ENCODE measurements at places on chromosomes 3 and 15.
A peak's percentile ranks its signal among the peaks of the same experiment; 100 is the strongest.

DNA sequence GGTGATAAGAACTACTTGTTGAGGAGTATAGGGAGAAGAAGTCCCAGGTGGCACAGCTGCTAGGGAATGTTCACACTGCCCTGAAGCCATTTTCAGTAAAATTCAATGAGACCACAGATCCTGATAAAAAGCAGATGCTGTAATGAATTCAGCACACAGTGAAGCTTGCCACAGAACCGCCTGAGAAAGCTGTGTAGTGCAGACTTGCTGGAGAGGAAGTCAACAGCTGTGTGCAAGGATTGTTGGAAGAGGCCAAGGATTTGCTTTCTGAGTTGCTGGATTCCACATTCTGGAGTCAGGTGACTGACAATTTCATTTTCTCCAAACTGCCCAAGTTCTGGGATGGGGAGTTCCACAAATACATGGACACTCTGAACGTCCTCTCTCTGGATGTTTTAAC is 70.9 kb downstream of the ANP32A start:
- DNase-seq, result no peak

DNA sequence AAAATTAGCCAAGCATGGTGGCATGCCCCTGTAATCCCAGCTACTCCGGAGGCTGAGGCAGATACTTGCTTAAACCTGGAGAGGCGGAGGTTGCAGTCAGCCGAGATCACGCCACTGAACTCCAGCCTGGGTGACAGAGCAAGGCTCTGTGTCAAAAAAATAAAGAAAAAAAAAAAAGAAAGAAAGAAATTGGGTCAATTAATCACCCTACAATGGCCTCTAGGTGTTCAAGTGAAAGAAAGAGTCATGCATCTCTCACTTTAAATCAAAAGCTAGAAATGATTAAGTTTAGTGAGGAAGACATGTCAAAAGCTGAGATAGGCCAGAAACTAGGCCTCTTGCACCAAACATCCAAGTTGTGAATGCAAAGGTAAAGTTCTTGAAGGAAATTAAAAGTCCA is 44.9 kb upstream of the GSK3B start:
- DNase-seq, result no peak

GRCh38 chr15:43808960-43809678 is 8.7 kb downstream of the HYPK start:
- DNase-seq, result no peak

DNA sequence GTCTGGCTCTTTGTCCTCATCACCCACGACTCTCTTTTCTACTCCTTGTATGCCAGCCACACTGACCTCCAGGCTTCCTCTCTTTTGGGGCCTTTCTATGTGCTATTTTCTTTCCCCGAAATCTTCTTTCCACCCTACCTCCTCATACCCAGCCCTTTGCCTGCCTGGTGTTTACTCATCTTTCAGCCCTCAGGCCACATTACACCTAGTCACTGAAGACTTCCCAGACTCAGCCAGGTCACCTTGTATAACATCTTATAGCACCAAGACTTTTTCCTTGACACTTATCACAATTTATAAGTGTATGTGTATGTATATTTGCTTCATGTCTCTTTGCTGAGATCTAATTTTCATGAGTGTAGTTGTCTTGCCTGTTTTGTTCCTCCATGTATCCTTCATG is 396.4 kb downstream of the NLGN1 start:
- DNase-seq, result no peak

- DNase-seq, result no peak
Measured at GRCh38 chr3:152899306-152899705, 64.4 kb downstream of the P2RY1 start.

DNA sequence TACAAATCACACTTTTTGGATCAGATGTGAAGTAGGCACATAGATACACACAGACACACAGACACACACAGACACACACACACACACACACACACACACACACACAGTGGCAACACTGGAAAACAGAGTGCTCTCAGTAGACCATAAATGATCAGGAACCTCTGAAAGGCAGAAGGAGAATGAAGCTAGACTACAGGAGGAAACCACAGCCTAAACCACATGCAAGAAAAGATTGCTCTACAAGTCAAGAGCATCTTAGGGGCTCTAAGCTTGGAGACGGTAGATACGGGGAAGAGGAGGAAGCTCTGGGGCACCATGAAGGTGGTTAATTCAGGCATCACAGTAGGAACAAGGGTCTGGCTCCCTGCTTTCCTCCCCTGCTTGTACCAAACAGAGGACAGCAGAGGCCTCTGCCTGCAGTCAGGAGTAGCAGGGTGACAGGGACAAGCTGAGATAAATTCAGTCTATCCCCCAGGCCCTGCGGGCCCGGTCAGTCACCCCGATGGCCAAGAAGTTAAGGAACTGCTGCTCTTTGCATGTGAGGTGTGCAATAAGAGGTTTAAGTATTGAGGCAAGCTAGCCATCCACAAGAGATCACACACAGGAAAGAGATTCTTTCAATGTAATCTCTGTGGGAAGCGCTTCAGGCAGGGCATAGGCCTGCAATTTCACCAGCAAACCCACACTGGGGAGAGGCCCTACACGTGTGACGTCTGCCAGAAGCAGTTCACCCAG is 23.5 kb upstream of the ARPIN start:
- peak; percentile 80 for DNase-seq

DNA sequence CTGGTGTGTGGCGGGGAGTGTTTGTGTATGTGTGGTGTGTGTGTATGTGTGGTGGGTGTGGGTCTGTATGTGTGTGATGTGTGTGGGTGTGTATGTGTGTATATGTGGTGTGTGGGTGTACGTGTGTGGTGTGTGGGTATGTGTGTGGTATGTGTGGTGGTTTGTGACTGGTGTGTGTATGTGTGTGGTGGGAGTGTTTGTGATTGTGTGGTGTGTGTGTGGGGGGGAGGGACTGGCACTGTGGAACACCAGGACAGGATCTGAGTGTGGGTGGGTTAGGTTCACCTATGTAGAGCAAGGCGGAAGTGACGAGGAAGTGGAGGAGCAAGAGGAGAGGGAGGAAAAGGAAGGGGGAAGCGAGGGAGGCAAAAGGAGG is 510.8 kb downstream of the SHQ1 start:
- DNase-seq, result no peak

DNA sequence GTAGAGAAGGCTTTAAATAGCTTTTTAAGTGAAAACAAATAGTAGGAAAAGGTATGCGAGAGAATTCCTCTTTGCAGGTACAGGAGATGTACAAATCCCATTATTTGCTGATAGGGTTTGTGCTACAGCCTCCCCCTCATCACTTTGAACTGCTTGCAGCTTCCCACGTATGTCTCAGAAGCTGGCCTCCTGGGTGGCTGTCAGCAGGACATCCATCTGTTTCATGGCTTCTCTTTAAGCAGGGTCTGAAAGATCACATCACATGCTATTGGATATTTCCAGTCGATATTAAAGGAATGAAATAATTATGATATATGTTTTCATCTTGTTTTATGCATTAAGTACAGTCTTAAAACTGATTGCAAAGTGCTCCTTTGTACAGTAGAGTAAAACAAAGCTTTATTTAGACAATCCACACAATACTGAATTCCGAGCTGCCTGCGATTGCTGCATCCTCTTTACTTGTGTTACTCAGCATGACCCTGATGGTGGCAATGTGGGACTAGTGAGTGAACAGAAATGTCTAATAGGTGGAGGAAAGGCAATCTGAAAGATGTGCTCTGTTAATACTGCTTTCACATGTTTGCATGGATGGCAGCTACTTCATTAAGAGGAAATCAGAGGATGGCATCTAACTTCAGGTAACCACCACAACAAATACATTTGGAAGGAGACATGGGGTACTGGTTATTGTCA is 930.6 kb upstream of the SEMA6D start:
- no peak for DNase-seq

DNA sequence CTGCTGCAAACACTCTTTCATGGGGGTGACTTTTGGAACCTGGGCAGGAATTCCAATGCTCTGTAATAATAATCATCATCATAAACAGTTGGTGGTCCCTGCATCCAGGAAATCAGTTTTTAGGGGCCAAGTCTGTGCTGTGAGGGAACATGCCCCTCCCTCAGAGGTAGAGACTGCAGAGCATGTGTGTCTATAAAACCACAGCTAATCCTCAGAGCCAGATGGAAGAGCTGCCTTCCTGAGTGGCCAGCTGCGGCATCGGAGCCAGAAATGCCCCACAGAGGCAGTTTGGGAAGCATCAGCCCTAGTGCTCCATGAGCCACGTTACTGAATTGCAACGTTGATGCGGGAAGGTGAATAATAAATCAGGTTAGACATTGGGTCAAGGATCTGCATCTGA is 12.9 kb upstream of the TPM1 start:
- DNase-seq, result no peak

- no peak for DNase-seq
Measured at GRCh38 chr15:89912674-89913396, at the start of gene ARPIN. TSS of gene ARPIN (minus strand) at chr15:89912952. CDS start at chr15:89912835, 117 bp downstream.

DNA sequence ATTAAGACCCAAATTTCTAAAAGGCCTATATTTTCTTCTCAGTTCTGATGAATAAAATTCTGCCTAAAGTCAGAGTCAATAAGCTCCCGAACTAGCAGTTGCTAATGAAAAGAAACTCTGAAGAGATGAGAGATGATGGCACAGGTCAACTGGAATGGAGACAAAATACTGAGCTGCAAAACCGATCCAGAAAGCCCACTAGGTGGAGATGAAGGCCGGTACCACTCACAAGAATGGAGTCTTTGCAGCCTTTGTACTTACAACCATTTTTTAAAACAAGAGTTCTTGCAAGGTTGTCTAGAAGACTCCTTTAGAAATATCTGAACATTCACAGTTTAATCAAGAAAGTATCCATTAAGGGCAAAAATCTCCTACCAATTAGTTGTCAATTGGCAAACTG is 119.9 kb upstream of the TJP1 start:
- DNase-seq, result peak; percentile 22

GRCh38 chr15:65902373-65902772 is 33.1 kb downstream of the RAB11A start:
- peak; percentile 65 for DNase-seq

- peak; percentile 69 for DNase-seq
Measured at GRCh38 chr3:193788189-193788991, 195.4 kb downstream of the OPA1 start.

DNA sequence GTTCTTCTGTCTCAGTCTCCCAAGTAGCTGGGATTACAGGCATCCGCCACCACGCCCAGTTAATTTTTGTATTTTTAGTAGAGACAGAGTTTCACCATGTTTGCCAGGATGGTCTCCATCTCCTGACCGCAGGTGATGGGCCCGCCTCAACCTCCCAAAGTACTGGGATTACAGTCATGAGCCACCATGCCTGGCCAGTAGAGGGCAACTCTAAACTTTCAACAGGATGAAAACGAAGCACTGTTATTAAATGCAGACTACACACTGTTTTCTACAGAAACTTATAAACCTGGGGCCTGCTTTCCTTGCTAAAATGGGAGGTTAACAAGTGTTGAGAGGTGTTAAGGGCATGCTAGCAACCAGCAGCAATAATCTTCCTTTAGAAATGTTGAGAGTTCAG is 7.6 kb downstream of the ARPC4 start:
- DNase-seq, result no peak

DNA sequence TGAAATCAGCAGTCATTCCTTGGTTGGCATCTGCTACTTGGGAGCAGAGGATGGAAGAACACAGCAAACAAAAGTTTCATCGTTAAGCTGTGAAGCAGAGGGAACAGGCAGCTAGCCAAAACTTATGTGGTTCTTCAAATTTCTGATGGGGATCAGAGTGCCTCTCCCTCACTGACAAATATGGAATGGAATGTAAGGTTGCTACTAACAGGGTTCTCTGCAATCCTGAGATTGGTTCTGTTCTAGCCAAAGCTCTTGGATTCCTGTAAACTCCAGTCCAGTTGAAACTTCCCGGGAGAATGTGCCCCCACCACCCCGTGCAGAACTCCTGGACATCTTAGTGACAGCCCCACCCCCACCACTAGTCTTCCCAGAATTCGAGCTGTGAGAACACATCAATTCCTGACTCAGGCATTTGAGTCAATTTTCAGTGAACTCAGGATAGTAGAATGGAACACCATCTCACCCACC is 55.9 kb upstream of the PHLDB2 start:
- no peak for DNase-seq

DNA sequence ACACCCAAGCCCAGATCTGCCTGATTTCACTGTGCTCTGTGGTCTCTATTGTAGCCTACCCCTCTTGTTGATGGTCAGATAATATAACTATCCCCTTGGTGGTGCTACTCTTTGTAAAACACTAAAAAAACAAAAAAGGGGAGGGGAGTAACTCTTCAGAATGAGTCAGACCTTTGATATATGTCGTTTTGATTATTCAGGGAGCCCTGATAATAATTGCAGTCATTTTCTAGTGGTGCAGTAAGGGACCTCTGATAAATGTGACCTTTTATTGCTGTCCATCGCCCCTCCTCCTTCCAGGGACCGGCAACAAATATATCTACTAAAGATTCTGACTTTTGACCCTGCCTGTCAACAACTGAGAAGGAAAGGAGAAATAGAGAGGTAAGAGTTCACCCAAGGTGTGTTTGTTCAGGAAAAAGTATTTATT is 45.1 kb upstream of the MAGI1 start:
- DNase-seq, result no peak

GRCh38 chr15:62625429-62626033 is 417.0 kb upstream of the TPM1 start:
- no peak for DNase-seq

DNA sequence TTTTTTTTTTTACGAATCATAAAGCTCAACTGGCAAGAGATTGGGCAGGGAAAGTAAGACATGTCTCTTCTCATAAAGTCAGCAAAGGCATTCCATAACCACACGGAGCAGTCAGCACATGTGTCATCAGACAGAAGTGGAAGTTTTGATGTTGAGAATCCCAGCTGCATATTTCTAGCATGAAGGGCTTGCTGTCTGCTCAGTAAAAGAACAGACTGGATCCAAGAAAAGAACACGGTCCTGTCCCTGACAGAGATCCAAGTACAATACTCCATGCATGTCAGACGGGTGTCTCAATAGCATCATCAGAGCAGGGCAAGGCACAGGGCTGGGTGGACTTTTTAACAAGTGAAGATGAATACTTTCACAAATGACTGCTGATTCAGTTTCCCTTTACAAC is 38.2 kb downstream of the ABI3BP start:
- no peak for DNase-seq

DNA sequence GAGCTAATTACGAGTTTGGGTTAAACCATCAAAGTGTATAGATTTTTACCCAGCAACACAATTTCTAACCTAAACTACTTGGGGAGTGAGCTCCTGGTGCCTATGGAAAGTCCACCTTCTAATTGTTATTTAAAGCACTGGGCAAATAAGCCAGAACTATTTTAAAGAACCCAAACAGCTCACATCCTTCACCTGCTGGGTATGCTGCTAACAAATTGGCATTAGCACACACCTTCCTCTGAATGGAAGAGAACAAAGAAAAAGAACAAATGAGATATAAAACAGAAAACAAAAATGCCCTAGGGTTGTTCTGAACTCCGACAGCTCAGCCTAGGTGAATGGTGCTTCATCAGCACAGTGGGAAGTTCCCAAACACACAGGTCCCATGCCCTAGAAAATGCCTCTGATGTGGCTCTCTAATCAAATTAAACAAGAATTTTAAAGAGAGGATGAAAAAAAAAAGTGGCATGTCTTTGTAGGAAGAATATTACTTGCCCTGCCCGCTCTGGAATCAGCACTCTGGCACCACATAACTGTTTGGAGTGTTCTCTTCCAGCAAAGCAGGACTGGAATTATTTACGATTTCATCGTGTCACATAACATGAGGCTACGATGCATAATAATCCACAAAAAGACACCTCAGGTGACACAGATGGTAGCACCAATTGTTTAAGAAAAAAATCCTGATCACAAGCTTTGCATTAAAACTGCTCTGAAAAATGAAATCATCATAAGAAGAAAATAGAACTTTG is 334.4 kb downstream of the GBE1 start:
- no peak for DNase-seq

- DNase-seq, result peak; percentile 86
Measured at GRCh38 chr15:90869601-90870353, 1.4 kb downstream of the FURIN start.
